ENCODE measurements at places on chromosomes 5 and 9.
A peak's percentile ranks its signal among the peaks of the same experiment; 100 is the strongest.

DNA sequence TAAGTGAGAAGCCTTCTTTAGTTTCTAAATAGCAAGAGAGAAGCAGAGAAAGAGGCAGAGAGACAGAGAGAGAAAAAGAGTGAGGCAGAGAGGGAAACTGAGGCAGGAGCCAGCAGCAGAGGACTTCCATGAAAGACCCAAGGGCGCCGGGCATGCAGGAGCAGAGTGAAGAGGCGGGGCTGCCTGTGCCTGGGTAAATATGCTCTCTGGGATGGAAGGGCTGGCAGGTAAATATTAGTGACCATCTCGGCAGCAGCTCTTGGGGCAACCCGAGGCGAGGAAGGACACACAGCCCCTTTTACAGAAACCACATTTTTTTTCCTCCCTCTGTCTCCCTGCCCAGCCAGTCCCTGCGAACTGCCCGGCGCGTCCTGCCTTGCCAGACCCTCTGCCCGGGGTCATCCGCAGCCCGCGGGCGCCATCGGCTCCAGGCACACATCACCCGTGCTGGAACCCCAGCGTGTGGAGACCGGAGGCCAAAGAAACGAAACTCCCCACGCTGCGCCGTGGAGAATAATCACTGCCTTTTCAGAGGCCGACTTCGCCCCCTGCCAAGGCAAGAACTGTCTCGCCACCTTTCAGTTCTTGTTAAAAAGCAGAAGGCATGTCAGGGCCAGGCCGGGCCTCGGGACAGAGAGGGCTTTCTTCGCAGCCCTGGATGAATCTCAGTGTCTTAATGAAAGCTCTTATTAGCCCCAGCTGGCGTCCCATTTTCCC is 61.3 kb downstream of the BOD1 start:
- no peak for DNase-seq

DNA sequence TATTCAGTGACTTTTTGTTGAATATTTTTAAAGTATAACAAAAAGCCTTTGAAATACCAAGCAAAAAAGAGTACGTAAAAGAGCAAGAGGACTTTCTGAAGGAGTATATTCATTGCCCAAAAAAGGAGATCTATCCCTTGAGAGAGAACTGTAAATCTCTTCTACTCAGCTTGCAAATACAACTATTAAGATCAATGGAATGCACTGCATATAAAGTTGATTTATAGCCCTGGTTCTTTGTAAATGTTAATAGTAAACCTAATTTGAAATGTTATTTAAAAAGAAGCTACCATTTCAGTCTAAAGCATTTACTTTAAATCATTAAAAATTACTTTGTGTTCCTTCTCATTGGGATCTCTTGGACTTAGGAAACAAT is 168.1 kb downstream of the PDE4D start:
- no peak for DNase-seq

- DNase-seq, result no peak
These were observed 154.9 kb downstream of the FAM174A start for GRCh38 chr5:100690036-100690560.

DNA sequence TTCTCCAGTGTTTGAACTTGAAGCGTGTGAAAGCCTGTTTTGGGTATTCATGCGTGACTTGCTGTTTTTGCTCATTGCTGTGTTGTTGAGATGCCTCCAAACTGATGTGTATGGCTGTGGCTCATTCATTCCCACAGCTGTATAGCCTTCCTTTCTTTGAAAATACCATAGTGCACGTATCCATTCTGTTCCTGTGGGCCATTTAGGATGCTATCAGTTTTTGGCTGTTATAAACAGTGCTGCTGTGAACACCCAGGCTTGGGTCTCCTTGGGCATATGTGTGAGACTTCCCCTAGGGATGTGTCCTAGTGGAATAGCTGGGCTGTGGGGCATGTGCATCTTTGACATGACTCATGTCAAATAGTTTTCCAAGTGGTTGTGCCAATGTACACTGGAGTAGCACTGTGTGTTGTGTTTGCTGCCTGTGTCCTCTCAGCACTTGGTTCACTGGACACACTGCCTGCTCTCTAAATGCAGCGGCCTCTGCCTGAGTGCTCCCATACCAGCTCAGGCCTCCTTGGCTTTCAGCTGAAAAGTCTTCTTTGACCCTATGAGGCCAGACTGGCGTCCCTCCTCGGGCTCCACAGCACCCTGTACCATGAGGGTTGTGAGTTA is 102.6 kb upstream of the TBC1D2 start:
- DNase-seq, result no peak

DNA sequence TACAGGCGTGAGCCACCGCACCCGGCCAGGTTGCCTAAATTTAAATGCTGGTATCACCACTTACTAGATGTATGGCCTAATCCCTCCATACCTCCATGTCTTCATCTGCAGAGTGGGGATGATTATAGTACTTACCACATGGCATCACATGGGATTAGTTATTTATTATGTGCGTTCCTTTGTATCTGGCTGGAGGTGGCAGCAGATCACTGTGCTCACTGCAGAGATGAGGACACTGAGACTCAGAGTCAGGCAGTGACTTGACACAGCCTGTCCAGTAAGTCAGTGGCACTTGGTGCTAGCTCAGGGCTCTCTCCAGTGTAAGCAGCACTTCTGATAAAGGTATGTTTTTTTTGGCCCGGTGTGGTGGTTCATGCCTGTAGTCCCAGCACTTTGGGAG is 38.4 kb upstream of the HAND1 start:
- DNase-seq, result no peak

- peak; percentile 61 for DNase-seq
These were observed 52.1 kb downstream of the C9orf50 start for GRCh38 chr9:129568560-129569501.
